ENCODE measurements at places on chromosomes 6 and 20.

DNA sequence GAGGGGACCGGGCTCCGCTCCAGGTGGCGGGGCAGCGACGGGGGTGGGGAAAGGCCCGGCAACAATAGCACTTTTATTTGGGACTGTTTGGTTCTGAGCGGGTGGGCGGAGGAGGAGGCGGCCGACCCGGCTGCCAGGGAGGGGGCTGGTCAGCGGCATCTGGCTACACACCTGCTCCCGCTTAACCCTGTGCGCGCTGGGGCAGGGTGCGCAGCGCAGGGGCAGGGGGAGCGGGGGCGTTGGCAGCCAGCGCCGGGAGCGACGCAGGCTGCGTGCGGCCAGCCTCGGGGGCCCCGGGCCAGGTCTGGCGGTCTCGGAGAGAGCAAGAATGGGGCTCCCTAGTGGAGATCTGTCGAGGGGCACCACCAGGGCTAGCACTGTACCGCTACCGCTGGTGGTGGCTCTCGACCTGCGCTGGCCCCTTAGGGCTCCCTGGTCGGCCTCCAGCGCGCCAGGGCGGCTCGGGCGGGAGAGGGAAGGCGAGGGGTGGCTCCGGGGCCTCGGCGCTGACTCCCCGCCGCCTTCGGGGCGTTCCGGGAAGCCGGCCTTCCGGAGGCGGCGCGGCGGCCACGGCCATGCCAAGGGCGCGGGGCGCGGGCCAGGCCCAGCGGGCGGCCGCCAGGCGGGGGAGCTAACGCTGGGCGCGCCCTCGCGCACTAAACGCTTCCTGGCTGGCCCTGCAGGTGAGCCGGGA, 92.4 kb downstream of the NCR2 start:
- DNase-seq = no peak

- DNase-seq = no peak
Measured at GRCh38 chr6:80547827-80548226, 441.4 kb downstream of the BCKDHB start.

DNA sequence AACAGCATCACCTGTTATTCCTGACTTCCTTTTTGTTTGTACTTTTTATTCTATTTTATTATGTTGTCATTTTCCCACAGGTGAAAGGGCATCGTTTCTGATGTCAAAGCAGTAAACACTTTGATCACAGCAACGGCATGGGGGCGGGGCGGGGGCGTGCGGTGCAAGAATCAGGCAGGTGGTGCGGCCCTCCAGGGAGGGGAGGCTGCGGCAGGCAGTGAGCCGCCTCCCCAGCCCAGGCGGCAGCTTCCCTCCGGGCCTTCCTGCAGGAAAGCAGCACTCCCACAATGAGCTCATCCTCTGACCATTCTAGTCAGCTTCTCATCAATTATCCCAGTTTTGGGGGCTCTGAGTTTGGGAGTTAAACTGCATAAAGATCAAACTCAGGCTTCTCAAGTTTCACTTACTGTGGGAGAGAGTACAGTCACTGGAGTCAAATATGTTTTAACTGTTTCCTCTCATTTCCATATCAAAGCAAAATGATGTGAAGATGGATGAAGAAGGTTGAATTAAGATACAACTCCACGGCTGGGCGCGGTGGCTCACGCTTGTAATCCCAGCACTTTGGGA, 608.4 kb upstream of the AGPAT4 start:
- no peak for DNase-seq

DNA sequence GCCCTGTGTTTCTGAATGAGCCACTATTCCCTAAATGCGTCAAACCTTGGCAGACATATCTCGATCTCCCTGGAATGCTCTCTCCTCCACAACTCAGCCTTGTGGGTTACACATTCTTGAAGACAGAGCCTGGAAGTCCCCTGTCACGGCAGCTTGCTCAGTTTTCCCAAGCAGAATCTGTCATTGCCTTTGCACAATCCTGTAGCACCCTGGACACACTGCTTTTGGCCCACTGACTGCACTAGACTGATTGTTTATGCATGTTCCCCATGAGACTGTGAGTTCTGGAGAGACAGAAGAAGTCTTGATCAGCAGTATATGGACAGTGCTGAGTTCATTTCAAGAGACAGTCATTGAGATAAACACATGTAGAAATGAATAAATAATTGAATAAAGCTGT, 406.7 kb downstream of the CD83 start:
- no peak for DNase-seq

GRCh38 chr20:49460916-49461315, 21.6 kb downstream of the KCNB1 start:
- no peak for DNase-seq

Data from NT2/D1 (cell line).